ENCODE measurements at places on chromosomes 1 and 21.

DNA sequence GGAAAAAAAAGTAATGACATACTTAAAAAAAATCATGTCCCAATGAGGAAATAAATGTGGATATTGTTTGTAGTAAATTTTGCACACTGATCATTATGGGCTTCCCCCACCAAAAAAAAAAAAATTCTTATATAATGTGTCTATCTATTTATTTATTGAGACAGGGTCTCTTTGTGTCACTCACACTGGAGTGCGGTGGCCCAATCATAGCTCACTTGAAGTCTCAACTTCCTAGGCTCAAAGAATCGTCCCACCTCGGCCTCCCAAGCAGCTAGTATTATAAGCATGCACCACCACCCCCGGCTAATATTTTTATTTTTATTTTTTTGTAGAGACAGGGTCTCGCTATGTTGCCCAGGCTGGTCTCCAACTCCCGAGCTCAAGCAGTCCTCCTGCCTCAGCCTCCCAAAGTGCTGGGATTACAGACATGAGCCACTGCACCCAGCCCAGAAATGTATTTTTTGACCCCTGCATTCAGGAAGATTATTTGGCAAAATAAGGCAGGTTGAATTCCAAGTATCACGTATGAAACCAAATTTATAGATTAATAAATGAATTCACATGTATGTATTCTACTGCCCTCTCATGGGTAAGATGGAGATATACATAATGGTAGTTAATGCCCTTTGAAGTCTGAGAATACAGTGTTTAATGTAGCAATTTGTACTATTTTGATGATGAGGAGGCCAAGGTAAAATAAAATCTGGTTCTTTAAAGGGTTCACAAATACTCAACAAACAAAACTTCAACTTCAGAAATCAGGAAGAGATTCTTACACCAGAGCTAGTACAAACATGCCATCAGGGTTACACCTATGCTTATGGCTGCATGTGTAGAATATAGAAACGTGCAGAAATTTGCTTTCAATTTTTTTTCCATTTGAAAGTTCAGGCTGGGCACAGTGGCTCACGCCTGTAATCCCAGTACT is 1.4 kb upstream of the DENND2C start:
- DNase-seq: no peak

- no peak for DNase-seq
Measured at GRCh38 chr1:89259283-89259971, 13.2 kb downstream of the GBP5 start.

GRCh38 chr1:44464361-44464760 is 59.3 kb downstream of the RNF220 start:
- no peak for DNase-seq

- DNase-seq: no peak
Measured at GRCh38 chr1:23149114-23149513, 19.5 kb downstream of the LUZP1 start.

GRCh38 chr1:153951801-153952200 is 5.3 kb upstream of the DENND4B start:
- DNase-seq: no peak

DNA sequence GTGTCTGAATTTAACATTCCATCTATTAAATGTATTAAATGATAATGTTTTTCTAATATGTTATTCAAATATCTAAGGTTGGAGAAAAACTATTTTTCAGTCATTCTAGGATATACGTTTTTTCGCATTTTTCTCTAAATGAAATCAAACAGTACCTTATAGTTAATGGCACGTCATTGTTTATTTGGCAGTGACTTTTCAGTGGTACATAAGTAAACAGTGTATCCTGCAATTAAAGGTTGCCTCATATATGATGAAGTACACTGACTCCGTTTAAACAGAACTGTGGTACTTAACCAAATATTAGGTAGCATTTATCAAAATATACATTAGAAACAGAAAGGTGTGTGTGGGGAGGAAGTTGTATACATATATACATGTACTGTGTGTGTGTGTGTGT is 79.2 kb downstream of the EPS15 start:
- DNase-seq: no peak

DNA sequence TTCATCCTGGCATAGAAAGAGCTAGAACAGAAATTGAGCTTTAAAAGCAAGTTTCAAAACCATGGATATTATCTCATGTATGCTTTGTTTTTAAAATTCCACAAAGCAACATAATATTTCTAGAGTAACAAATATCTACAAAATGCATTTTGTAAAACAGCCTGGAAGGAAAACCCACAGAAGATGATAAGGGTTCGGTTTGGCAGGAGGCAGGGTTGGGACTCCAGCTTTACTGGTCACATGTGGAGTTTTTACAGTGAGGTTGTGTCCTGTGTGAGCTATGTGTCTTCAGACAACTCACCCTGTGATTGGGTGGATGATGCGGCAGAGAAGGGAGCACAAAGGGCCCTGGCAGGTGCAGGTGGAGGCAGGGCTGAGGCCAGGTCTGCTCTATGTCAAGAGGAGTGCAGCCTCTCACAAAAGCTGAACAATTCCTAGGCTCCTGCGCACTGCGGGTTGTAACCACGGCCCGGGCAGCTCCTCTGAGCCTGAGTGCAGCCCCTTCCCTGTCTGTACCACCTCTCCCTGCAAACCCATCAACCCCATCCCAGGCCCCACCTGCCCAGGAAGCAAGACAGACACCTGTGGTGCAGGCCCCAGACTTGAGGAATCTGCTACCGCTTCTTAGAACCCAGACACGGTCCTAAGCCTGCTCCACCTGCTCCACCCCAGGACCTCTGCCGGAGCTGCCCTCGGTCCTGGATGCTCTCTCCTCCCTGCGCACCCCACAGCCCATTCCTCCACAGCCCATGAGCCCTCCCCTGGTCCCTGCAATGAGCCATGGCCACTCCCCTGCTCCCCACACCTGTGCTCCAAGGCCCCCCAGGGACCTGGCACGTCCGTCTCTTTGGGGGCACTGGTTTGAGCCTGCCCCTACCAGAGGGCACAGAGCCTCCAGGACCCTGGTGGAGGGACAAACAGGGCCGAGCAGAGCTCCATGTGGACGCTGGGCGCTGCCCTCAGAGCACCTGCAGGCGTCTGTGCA is 2.8 kb upstream of the COL18A1 start:
- DNase-seq: no peak

- DNase-seq: no peak
Measured at GRCh38 chr1:226549094-226549936, 751 bp downstream of the STUM start.

- DNase-seq: no peak
Measured at GRCh38 chr1:26858160-26858559, 4.8 kb upstream of the SFN start.

GRCh38 chr1:196063294-196063693 is 544.9 kb downstream of the KCNT2 start:
- no peak for DNase-seq

DNA sequence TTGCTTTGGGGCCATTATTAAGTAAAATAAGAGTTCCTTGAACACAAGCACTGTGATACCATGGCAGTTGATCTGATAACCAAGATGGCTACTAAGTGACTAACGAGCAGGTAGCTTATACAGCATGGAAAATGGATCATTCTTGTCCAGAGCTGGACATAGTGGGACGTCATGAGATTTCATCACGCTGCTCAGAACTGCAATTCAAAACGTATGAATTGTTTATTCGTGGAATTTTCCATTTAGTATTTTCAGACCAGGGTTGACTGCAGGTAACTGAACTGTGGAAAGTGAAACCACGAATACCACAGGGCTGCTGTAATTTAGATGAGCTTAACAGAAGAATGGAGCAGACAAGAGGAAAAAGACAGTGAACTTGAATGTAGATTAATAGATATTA is 38.9 kb downstream of the CCDC18 start:
- peak; percentile 4 for DNase-seq

DNA sequence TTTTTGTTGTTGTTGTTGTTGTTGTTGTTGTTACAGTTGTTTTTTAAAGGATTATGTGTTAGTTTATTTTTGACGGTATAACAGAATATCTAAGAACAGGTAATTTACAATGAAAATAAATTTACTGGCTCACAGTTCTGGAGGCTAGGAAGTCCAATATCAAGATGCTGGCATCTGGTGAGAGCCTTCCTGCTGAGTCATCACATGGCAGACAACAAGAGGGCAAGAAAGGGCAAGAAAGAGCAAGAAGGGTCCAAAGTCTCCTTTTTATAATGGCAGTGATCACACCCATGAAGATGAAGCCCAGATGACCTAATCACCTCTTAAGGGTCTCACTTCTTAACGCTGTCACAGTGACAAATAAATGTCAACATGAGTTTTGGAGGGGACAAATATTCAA is 142.1 kb downstream of the NEGR1 start:
- no peak for DNase-seq

DNA sequence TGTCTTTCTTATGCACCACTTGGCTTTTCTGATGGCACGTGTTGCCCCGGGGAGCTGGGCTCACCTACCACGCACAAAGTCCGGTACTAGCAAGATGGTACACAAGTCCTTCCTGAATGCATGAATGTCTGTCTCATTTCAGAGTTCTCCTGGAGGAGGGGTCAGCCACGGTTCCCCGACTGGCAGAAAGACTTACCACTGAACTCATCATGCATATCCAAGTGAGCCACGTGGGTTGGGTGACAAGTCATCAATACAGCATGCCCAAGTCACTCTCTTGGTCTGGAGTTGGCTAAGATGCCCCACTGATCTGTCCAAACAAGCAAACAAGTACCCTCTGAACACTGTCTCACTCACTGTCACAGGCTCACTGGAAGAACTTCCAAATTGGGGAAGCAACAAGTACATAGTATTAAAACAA is 28.6 kb upstream of the MX1 start:
- DNase-seq: no peak

GRCh38 chr1:210377731-210378333 is 49.1 kb downstream of the HHAT start:
- no peak for DNase-seq

- DNase-seq: no peak
Measured at GRCh38 chr21:31164713-31165694, 126.7 kb upstream of the KRTAP19-8 start.

DNA sequence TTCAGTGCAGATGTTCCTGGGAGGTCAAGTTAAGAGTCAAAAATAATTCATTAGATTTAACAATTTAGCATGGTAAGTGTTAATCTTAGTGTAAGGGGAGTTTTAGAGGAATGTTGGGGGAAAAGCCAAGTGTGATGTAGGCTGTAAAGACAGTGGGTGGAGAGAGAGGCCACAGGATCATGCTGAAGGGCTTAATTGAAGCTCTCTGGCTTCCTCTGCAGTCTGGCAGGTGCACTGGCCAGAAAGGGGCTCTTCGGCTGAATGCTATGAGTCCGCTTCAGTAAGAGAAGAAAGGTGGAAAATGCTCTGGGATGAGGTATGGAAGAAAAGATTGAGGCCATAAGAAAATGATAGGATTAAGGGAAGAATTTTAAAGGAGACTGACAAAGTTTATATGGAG is 3.0 kb downstream of the BRDT start:
- DNase-seq: no peak

- DNase-seq: no peak
Measured at GRCh38 chr1:156682166-156682890, 5.1 kb upstream of the NES start.

DNA sequence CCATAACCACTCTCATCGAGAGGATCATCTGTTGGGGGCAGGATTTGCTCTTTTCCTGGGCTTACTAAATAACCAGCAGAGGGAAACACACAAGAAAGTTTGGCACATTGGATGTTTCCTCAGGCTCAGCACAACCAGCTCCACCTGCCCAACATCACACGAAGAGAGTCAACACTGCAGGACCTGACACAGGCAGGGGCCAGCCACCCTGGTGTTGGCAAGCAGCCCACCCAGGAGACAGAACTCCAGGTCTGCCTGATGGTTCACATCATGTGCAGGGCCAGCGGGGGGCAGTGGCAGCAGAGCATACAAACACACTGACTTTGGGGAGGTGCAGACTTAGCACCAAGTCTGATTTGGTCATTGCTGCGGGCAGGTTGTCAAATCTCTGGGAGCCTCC is 182.3 kb upstream of the GALNT2 start:
- no peak for DNase-seq

GRCh38 chr1:240030236-240030635 is 61.4 kb upstream of the FMN2 start:
- DNase-seq: no peak

DNA sequence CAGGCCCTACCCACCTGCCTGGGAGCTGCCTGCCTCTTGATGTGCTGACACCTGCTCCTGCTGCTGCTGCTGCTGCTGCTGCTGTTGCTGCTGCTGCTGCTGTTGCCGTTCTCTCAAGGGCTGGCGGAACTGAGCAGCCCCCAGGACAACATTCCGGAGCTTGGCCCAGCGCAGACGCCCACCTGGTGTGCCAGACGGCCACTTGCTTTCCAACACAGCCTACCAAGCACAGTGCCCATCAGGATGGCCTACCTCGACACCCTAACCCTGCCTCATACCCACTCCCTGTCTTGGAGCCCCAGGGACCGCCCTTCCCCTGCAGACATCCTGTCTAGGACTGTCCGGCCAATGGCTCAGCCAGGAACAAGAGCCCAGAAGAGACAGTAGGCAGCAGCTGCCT is 11.8 kb downstream of the DENND4B start:
- no peak for DNase-seq

DNA sequence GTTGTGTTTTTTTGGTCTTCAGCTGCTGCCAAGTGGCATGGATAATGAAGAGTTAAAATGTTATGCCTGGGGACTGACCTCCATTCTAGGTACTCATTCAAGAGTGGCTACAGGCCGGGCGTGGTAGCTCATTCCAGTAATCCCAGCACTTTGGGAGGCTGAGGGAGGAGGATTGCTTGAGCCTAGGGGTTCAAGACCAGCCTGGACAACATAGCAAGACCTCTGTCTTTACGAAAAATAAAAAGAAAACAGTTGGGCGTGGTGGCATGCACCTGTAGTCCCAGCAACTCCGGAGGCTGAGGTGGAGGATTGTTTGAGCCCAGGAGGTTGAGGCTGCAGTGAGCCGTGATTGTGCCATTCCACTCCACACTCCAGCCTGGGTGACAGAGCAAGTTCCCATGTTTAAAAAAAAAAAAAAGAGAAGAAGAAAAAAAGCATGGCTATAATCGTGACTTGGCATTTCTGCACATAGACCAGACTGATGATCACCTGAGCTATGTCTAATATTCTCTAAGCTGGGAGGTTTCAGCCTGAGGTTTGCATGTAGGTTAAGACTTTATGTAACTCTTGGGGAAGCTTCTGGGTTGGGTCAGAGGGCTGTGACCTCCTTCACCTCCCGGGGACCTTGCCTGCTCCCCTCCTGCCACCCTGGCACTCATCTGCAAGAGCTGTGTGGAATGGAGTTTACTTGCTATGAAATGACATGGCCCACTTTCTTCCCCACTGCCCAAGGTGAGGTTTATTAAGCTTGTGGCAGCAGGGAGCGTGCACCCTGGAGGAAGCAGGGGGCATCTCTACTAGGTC is 51.3 kb downstream of the DHRS3 start:
- DNase-seq: no peak

Data from activated CD4-positive, alpha-beta T cell treated with anti-CD3 and anti-CD28 coated beads, Interleukin-2, amount 50 U/mL, for 1 hour (primary cell).